ENCODE measurements at places on chromosomes 7 and 10.

GRCh38 chr7:92783260-92784201, 52.8 kb downstream of the CDK6 start:
- DNase-seq: no peak

GRCh38 chr10:34319197-34319846, 495.8 kb downstream of the PARD3 start:
- no peak for DNase-seq

DNA sequence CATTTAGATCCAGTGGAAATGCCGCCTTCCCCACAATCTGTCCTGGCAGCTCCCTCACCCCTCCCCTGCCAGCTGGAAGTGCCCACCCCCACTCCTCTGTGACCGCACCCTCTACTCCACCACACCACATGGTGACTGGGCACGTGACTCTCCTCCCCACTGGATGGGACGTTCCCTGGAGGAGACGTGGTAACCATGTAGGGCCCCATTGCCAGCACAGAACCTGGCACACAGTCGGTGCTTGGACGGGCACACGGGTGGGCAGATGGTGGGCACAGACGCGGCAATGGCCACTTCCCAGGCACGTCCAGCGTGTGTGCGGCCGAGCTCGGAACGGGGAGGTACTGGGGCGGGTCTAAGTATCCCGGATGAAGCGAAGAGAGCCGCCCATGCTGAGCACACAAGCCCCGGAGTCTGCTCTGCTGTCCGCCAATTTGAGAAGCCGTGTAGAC, 245.6 kb downstream of the MAD1L1 start:
- DNase-seq: no peak

- no peak for DNase-seq
These were observed 360.0 kb upstream of the AOAH start for GRCh38 chr7:37084303-37084702.

DNA sequence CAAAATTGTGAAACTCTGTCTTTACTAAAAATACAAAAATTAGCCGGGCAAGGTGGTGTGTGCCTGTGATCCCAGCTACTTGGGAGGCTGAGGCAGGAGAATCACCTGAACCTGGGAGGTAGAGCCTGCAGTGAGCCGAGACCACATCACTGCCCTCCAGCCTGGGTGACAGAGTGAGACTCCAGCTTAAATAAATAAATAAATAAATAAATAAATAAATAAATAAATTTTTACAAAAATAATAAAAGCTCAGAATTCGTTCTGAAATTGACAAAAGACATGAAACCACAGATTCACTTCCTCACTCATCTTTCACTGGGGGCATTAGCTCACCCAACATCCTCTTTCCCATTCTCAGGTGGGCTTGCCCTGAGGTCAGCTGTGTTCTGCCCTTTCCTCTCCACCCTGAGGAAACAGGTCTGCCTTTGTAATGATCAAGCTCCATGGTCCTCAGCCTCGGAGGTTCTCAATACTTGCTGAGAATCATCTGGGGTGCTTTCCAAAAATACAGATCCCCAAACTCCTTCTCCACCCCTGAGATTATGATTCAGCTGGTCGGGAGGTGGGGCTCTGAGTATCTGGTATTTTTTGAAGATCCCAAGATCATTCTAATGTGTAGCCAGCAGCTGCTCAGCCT, 29.2 kb upstream of the APBB1IP start:
- DNase-seq: no peak

All from pulmonary artery endothelial cell (primary cell).